ENCODE measurements at places on chromosomes 2 and 18. TPM values are rescaled to one million over a fixed set of nuclear protein-coding genes. Genes with fewer than 3 reads are reported as not detected.

GRCh38 chr18:67001052-67001451 lies 397.2 kb upstream of the CDH19 start:
- DNase-seq, result no peak

GRCh38 chr2:20391951-20392699 lies 41.5 kb upstream of the PUM2 start:
- DNase-seq, result no peak

DNA sequence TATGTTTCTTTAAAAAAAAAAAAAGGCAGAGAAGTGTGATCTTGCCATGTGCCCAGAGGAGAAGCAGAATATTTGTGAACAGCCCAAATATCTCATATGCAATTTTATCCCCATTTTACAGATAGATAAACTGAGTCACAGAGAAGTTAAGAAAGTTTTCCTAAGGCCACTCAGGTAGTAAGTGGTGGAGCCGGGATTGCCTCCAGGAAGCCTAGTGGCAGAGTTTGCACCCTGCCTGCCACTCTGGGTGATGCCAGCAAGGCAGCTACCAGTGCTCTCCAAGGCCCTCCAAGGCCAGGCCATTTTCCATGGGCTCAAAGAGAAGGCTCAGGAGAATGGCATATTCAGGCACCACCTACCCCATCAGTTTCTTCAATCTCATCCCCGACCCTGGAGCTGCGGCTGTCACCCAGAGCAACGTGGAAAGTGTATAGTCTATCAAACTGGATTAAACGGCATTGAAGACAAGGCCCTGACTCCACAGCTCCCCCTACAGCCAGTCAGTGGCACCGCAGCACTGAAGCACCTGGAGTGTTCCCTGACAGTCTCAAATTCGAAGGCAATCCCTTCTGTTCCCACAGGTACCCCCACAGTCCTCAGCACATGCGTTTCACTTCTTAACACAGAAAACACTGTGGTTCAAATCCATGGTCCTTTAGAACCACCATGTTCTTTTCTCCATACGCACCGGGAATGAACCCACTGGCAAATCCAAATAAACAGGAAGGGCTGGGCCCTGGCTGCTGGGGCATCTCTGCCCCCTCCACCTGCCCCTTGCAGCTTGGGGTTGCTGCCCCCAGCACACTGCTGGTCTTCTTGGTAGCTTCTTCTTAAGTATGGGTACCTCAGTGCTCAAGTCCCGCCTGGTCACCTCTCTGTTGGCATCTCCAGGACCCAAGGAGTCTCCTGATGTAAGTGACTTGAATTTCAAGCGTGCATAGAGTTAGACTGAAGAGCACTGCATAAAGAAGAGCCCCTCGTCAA lies 175.3 kb downstream of the INHBB start:
- DNase-seq, result no peak

- no peak for DNase-seq
These were observed 596.6 kb downstream of the XIRP2 start for GRCh38 chr2:167484875-167485274.

- DNase-seq, result no peak
These were observed 348.7 kb upstream of the HS6ST1 start for GRCh38 chr2:128667391-128667790.

DNA sequence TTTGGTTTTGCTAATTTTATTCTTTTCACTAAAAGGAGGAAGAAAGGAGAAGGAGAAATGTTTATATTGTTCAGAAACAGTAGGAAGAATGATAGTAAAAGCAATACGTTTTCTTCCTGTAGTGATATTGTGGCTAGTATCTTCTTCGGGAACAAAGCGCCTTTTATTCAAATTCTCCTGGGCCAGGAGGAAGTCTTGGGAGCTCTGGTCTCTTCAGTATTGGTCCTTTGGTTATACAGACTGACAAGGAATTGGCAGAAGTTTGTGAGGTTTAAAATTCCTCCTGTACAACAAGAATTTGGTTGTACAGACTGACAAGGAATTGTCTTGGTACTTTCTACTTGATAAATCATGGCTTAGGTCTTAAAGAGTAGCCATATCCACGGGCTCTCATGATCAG lies 9.9 kb downstream of the GIGYF2 start:
- no peak for DNase-seq

DNA sequence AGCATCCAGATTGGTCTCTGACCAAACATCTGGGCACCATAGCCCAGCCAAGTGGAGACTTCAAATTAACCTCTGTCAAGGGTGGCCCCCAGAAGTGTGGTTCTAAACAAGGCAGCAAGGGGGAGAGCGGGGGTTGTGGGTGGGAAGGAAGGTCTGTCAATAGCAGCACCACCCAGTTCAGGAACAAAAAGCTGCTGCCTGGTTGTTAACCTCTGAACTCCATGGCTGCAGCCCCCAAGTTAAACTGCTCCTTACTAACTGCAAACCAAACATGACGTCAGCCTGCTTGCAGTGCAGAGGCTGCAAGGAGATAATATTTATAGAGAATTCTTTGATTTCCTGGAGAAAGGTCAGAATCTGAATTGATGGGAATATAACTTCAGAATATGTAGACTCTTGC lies 76.5 kb downstream of the ARL4C start:
- no peak for DNase-seq

DNA sequence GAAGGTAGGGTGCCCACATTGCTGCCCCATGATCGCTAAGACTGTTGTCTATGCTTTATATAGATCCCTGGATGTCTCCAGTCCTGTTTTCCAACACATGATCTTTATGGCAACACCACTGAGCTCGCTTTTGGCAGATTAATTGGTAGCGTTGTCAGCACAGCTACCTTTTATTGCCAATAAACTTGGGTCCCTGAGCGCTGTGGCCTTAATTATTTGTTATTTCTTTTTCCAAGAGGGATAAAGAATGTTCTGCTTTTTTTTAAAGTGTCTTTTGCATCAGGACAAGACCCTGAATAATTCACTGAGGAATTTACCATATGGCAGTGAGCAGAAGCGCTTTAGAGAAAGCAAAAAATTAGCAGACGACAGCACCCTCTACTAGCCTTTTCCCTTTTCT lies 113.5 kb downstream of the COLEC12 start:
- no peak for DNase-seq

GRCh38 chr2:159475793-159476192 lies 140.6 kb downstream of the BAZ2B start:
- DNase-seq, result no peak

- peak; percentile 66 for DNase-seq
These were observed 43.8 kb upstream of the SCN9A start for GRCh38 chr2:166419616-166419934.

- no peak for DNase-seq
These were observed 66.7 kb upstream of the RMDN2 start for GRCh38 chr2:37858400-37858711.

- DNase-seq, result no peak
These were observed 343.1 kb upstream of the LYPD1 start for GRCh38 chr2:133012847-133013734.

DNA sequence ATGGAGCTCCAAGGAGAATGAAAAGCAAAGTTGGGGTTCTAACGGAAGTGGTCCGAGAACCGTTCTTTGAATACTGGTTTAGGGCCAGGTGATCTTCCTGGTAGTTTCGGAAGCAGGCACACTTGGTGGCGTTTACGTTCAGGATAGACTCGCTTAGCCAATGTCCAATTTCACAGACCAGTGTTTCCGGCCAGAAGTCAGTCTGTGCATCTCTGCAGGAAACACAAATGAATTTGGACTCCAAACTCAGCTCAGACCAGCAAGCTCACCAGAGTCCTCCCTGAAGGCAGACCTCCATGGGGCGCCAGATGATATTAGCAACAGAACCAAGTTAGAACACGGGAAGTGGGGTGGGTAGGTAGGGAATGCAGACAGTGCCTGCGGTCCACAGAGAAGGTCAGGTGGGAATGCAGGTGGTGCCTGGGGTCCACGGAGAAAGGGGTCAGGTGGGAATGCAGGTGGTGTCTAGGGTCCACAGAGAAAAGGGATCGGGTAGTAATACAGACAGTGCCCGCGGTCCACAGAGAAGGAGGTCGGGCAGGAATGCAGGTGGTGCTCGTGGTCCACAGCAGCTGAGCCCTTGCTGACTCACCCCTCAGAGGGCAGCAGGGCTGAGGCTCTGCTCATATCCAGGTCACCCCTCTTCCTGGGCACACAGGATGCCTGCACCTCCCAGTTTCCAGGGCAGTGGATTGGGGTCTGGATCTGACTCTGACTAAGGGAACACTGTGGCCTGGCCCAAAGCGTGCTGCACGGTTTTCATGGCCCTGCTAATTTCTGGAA lies 169.0 kb downstream of the MYT1L start:
- no peak for DNase-seq

GRCh38 chr2:118750959-118751565 lies 96.4 kb downstream of the EN1 start:
- no peak for DNase-seq

The KIF5C gene
- total RNA-seq, result under 0.01 TPM

DNA sequence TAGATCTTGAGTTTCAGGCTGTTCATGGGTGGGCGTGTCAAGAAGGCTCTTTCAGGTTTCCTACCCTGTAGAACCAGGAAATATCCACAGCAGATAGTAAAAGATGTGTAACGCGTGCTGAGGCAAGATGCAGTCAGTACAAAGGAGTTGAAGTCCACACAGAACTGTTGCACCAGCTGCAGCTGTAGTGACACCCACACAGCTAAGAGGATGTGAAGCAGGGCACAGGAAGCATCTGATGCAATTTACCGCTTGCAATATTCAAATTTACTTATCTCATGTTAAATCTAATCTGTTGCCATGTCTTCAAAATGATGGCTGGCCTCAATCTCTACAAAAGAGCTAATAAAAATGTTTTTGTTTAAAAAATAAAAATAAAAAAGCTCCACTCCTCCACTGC lies 132.8 kb downstream of the ARHGAP15 start:
- DNase-seq, result peak; percentile 53

- DNase-seq, result no peak
These were observed 37.6 kb upstream of the ARL4C start for GRCh38 chr2:234534515-234534914.

The SMYD1 gene
- total RNA-seq, result not detected

DNA sequence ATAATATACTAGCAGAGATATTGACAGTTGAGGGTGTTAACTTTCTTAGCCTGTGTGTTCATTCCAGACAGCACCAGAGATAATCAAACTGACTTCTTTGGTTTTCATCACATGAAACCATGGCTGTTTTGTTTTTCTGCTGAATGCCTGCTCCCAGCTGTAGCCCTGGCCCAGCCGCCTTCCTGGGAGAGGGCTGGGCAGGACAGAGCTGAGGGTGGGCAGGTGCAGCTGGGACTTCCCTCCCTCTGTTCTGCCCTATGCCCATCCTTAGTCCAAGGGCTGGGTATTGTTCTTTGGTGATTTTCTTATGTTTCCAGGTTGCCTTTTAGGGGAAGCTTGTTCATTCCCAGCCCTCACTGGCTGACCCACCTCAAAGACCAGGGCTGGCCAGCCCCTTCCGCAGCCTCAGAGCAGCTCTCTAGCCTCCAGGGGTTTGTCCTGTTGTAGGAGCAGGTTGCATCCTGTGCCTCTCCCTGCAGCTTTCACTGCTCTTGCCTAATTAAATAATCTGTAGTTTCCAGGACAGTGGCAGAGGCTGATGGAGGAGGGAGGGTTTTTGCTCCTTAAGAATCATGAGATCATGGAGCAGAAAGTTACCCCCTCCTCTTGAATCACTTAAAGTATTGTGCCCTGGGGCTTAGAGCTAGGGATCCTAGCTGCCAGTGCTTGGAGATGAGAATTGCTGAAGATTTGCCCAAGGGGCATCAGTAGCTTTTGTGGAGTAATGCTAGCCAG lies 61.4 kb downstream of the MTCL1 start:
- no peak for DNase-seq

The MC5R gene
- total RNA-seq, result not detected

- DNase-seq, result no peak
These were observed 29.5 kb downstream of the STK39 start for GRCh38 chr2:168217920-168218319.

The SLC5A7 gene
- total RNA-seq, result not detected

- no peak for DNase-seq
These were observed 44.3 kb upstream of the CAB39 start for GRCh38 chr2:230668184-230668938.

The SIX3 gene
- not detected for total RNA-seq

DNA sequence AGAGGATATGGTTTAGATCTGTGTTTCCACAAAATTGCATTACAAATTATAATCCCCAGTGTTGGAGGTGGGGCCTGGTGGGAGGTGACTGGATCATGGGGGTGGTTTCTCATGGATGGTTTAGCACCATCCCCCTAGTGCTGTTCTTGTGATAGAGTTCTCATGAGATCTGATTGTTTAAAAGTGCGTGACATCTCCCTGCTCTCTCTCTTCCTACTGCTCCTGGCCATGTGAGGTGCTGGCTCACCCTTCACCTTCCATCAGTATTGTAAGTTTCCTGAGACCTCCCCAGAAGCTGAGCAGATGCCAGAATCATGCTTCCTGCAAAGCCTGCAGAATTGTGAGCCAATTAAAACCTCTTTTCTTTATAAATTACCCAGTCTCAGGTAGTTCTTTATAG lies 33.1 kb downstream of the LHCGR start:
- DNase-seq, result no peak

GRCh38 chr2:112150851-112151250 lies 12.7 kb downstream of the FBLN7 start:
- no peak for DNase-seq

GRCh38 chr18:37442477-37442876 lies 123.1 kb downstream of the CELF4 start:
- no peak for DNase-seq

- DNase-seq, result no peak
These were observed 31.0 kb downstream of the MSGN1 start for GRCh38 chr2:17847236-17847635.

The RPRM gene
- under 0.01 TPM for total RNA-seq

All from hematopoietic multipotent progenitor cell (in vitro differentiated cells).